ENCODE measurements at places on chromosomes 16 and 17.
A peak's percentile ranks its signal among the peaks of the same experiment; 100 is the strongest.

GRCh38 chr17:81723651-81724209, 11.6 kb downstream of the SLC25A10 start:
- DNase-seq: no peak

DNA sequence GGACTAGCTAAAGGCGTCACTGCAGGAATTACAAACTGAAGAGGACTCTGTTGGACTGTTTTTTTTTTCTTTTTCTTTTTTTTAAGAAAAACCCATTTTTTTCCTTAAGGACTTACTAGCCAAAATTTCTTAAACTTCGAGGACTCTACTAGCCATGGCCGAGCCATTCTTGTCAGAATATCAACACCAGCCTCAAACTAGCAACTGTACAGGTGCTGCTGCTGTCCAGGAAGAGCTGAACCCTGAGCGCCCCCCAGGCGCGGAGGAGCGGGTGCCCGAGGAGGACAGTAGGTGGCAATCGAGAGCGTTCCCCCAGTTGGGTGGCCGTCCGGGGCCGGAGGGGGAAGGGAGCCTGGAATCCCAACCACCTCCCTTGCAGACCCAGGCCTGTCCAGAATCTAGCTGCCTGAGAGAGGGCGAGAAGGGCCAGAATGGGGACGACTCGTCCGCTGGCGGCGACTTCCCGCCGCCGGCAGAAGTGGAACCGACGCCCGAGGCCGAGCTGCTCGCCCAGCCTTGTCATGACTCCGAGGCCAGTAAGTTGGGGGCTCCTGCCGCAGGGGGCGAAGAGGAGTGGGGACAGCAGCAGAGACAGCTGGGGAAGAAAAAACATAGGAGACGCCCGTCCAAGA, 878 bp downstream of the HEXIM1 start:
- peak; percentile 77 for DNase-seq

DNA sequence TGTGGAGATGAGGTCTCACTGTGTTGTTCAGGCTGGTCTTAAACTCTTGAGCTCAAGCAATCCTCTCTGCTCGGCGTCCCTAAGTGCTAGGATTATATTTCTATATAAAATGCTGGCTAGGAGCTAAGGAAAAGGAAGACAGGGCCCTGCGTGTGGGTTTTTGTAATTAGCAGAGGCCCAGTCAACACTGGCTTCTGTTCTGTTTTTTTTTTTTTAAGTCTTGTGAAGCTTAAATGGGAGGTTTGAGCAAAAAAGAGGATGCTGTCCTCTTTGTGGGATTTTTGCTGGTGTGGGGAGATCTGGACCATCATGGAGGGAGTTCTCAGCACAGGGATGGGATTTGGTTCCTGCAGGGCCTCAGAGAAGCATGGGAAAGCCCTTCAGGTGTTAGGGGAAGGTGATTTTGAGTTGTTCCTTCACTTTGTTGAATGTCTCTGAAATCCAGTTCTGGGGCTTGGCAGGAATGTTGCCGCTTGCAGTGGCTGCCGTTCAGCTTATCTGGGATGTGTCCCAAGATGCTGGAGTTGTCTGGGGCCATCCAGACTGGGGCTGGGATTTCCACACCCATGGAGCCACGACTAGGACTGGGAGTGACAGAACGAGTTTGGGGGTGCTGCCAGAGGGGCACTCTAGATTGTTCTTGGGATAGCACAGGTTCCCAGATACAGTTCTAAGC, 4.2 kb downstream of the PYCARD start:
- DNase-seq: no peak

DNA sequence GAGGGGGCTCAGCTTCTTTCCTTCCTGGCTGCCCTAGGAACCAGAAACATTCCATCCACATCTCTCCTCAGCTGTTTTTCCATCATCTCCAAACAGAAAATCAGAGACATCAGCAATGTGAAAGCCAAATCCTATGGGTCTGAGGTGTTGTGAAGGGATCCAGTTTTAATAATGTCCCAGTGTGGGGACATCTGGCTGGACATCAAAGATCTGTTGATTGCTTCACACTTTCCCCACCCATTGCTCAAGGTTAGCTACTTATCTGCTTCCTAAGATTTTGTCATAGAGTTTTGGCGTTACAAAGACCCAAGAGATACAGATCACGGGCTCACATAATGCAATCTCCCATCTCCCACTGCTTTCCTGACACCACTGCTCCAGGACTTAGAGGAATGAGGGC, 47.8 kb upstream of the AXIN2 start:
- no peak for DNase-seq

DNA sequence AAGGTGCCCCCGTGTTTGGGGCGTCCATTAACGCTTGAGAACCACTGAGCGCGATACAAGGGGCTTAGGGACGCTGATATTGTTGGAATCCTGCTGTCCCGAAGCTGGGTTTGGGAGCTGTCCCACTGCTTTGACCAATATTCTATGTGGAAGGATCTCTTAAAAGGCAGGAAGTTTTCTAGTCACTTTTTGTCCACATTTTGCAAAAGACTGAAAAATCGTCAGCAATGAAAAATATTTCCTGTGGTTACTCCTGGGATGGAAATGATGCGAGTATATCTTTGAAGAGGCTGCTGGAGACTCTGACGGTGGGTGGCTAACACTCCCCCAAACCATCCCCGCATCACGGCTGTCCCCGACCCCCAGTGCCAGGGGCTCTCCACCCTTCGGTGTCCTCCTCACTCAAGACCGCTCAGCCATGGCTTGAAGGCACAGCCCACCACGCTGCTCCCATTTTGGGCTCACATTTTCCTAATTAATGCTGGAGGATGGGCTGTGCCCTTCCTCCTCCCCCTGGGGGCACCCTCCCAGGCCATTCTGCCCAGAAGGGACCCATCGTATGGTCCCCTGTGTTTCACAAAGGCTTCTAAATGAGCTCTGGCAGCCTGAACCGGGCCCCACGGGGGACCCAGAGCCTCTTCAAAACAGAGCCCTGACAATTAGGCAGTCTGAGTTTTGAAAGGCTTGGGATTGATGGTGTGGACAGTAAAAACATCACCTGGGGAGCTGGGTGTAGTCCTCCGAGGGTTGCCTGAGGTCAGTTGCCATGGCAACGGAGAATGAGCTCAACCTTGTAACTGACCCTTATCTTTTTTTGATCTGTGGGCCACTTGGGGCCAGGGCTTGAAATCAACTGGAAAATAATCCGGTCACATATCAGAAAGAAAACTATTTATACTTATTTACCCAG, 158.6 kb downstream of the C16orf78 start:
- DNase-seq: no peak

GRCh38 chr16:67963662-67964321, 4.6 kb downstream of the SLC12A4 start:
- no peak for DNase-seq

DNA sequence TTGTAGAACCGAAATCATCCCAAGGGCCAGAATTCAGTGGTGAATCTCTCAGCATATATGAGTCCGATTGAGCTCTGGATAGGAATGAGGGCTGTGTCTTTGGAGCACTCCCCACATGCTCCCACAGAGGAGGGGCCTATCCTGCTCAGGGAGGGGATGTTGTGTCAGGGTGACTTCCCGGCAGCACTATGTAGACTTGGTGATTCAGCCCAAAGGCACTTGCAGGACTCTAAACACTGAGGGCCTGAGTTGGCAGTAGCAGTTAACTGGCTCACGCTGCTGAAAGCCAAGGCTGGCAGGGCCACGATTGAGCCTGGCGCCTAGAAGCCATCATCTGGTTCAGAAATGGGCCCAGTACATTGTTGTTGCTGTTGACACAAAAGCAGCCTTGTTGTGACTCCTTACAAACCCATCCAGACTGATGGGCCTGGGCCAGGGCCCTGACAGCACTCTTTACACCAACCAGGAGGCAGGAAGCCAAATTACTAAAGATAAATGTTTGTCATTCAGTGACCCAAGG, 31.9 kb downstream of the NMT1 start:
- no peak for DNase-seq

GRCh38 chr17:79043191-79043930, 19.4 kb downstream of the C1QTNF1 start:
- no peak for DNase-seq

DNA sequence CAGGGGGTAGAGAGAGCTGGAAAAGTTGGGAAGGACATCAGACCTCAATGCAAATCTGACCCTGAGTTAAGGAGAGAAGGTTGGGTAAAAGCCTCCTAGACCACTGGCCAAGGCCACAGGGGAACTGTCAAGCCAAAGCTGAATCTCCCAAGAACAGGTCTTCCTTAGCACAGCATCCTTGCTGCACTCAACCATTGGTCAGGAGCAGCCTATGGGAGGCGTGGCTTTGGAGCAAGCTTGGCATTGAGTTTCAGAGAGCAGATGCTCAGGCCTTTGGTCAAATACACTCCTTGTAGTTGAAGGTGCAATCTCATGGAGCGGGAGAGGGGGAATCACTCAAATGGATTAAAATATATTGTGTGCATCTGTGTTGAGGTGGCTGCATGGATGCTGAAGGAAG, 21.8 kb downstream of the SOX9 start:
- DNase-seq: no peak

GRCh38 chr17:46063241-46063640, 64.2 kb downstream of the STH start:
- DNase-seq: no peak

GRCh38 chr17:9612006-9612405, 33.3 kb upstream of the USP43 start:
- DNase-seq: no peak

DNA sequence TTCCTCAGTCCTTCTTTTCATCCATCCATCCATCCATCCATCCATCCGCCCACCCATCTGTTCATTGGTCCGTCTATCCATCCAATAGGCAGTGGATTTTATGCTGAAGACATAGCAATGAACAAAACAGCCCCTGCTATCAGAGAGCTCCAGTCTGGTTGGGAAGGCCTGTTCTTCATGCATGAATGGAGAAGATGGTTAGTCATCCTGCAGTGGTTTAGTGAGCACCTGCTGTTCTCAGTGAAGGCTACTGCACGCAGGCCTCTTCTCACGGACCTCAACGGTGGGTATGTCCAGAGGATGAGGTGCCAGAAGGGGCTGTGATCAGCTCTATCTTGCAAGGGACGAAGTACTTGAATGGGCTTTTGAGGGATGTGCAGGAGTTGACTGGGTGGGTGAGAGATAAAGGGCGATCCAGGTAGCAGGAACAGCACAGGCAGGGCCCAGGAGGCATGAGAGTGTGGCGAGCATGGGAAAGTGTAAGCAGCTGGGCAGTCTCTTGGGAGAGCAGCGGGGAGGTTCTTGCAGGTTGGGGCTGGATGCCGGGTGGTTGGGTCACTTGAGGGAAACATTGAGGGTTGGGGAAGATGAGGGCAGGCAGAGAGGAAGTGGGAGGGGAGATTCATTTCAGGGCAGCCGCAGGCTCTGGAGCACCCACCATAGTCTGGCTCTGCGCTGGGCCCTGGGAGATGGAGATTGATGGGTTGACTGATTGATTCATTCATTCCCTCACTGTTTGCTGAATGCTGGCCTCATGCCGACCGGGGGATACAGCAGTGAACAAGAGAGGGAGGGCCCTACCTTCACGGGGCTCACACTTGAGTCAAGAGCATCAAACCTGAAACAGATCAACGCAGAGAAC, 115.0 kb upstream of the CIBAR2 start:
- DNase-seq: no peak

DNA sequence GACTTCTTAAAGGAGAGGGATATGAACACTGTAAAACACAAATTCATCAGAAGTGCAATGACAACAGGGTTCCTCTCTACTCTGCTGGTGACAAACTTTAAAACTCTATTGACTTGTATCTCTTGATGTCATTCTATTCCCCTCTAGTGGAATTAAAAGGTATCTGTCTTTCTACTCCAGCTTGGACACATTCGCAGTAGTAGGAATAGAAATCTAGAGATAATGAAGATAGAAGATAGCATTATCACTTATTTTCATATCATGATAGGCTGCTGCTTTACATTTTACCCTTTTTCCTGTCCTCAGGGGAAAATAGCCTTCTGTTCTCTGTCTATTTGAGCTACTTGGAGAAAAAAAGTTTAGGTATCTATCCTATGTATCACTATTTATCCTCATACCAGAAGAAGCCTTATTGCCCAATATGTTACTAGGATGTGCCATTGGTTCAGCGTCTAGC, 209.6 kb upstream of the CACNG5 start:
- peak; percentile 5 for DNase-seq

DNA sequence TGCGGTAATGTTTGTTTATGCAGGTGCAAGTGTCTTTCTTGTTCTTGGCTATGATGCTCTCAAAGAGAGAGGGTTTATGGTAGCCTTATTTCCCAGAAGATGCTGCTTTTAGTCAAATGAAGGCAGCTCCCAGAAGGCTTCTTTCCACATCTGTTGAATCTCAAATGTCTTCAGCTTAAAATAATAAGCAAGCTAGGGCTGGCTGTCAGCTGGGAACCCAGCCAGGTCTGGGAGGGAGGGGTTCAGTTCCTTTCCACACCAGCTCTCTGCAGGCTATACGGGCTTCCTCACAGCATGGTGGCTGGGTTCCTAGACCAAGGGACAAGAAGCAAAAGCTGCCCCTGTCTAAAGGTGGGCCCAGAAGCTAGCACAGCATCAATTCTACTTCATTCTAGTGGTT, 47.4 kb upstream of the ATF7IP2 start:
- DNase-seq: no peak

DNA sequence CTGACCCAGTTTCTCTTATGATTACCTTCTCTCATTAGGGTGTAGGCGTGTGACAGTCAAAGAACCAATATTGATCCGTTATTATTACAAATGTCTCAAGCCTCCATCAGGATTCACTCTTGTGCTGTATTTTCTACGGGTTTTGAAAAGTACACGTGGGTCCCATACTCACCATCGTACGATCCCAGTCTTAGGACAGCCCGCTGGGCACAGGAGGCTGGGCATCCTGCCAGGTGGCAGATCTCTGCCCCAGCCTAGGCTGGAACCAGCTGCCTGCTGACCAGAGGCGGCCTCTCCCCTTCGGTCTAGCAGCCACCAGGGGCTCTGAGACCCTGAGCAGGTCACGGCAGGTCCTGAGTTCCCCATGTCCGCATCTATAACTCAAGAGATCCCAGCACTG, 2.0 kb upstream of the METRNL start:
- no peak for DNase-seq

DNA sequence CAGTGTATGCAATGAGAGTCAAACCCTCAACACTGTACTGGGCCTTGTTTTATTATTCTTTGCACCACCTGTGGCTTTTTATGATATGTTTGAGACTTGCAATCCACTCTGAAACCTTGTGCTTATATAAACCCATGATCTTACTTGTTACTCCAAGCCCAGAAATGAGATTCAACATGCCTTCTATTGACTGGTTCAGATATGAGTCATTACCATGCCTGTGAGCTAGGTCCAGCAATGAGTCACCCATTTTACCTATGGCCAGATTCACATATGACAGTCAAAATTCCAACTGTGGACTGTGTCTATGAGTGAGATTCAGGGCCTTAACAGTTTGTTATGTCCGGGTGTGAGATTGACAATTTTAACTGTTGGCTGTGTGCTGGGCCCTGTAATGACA, 1846.1 kb downstream of the TP53TG3F start:
- no peak for DNase-seq

- peak; percentile 83 for DNase-seq
These were observed 27.8 kb downstream of the AXIN1 start for GRCh38 chr16:324451-325334.
